ENCODE measurements at places on chromosomes 2 and 18.

DNA sequence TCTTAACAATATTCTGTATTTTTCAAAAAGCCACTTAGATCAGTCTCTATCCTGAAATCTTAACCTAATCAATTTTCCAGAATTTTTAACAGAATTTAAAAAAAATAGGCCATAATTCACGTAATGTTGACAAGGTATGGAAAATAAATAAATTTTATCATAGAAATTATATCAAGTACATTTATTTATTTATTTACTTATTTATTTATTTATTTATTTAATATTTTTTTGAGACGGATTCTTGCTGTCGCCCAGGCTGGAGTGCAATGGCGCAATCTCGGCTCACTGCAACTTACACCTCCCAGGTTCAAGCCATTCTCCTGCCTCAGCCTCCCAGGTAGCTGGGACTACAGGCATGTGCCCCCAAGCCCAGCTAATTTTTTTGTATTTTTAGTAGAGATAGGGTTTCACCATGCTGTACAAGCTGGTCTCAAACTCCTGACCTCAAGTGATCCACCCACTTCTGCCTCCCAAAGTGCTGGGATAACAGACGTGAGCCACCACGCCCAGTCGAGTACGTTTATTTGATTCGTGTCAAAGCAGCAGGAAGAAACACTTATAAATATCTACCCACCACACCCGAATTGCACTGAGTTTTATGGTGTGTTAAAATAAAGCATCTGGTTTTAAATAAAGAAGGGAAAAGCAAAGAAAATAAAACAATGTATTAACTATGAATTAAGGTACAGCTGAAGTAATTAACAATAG lies 60.1 kb downstream of the DSC3 start:
- DNase-seq = no peak

DNA sequence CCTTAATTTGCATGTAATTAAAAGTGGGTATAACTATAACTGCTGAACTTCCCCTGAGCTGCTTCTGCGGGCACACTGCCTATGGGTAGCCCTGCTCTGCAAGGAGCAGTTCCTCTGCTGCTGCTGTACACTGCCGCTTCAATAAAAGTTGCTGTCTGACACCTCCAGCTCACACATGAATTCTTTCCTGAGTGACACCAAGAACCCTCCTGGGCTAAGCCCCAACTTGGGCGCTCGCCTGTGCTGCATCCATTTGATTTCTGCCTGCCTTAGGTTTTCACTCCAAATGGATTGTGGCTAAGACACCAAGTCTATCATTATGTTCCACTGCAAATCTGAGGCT lies 215.7 kb downstream of the ANAPC1 start:
- no peak for DNase-seq

GRCh38 chr2:148218326-148219075 lies 197.6 kb downstream of the MBD5 start:
- no peak for DNase-seq

DNA sequence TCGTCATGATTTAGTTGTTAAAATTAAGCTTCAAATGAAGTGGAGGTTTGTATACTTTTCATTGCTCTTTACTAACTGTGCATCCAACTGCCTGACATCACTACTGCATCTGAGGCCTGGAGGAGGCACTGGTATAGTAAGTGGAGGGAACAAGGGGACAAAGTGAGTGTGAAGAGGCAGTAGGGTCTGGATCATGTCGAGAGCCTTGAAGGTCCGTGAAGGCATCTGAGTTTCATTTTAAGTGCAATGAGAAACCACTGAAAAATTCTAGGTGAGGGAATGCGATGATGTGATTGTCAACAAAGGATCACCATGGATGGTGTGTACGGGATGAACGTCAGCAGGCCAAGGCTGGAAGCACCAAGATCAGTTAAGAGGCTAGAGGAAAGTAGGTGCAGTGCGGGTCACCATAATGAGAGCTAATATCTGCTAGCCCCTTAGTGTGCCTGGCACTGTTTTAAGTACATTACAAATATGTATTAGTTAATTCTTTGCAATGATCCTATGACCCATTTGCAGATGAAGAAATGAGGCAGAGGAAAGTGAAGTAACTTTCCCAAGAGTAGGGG lies 96.1 kb downstream of the CABYR start:
- DNase-seq = no peak

DNA sequence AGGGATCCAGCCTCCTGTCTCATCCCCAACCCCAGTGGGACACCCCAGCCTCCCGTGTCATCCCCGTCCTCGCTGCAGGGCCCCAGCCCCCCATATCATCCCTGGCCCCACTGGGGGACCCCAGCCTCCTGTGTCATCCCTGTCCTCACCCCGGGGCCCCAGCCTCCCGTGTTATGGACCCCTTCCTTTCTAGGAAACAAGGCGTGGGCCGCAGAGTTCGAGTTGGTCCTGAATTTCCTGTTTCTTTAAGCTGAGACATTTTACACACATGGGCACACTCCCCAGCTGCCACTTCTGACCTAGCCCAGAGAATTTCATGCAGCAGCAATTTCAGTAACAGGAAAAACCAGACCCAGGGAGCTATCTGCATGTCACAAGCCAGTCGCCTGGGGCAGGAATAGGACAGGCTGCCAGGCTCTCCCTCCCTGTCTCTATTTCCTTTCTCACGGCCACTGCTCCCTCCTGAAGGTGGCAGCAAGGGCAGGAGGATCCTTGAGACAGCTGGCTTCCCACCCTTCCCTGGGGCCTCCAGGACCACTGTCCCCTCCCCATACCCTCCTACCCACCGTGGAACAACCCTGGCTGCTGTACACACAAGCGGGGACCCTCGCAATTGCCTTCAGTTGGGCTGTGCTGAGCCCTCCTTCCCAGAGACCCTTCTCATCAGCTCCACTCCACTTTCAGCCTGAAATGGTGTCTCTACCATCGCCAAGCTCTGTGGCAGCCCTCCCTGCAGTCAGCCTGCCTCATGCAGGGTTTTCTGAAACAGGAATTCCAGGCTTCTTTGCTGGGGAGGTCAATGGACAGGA lies 141.9 kb upstream of the ID2 start:
- DNase-seq = no peak

GRCh38 chr18:26471027-26471426 lies 77.3 kb downstream of the KCTD1 start:
- DNase-seq = no peak

DNA sequence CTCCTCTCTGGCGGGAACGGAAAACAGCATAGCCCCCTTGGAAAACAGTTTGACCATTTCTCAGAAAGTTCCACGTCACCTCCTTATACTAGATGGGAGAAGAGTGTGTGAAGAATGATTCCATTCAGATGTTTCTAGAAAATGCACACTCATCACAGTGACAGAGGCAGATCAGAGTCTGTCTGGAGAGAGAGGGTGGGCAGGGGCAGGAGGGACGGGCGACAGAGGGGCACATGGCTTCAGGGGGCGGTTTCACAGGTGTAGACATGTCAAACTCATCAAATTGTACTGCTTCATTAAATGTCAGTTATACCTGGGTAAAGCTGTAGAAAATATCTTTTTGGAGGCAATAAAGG lies 88.8 kb upstream of the TAF1B start:
- DNase-seq = no peak

DNA sequence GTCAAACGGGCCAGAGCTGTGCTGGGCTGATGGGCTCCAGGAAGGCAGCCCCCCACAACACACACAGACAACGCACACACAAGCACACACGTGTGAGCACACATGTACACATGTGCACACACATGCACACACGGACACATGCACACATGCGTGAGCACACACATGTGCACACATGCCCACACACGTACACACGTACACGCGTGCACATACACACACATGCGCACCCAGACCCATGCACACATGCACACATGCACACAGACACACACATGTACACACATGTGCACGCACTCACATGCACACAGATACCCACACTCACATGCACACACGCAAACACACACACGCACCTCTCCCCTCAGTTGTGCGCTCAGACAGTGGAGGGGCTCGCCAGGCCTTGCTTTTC lies 31.2 kb upstream of the HPCAL1 start:
- no peak for DNase-seq

DNA sequence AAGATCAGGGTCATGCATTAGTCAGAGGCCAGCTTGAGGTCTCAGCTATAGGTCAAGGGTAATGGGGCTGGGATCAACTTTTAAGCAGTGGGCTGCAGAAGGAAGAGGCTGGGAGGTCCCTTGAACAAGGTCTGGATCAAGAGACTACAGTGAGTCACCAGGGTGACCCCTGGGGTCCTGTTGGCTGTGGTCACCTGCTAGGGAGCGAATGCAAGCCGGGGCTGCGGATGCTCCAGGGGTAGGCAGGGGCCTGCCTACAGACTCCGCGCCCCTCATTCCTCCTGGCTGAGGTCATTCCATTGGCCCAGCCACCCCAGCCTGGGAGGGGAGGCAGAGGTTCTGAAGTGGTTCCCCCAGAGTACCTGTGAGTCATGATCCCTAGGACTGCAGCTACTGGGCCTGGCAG lies 110.4 kb downstream of the CYP26B1 start:
- no peak for DNase-seq

GRCh38 chr18:12428923-12429322 lies 21.2 kb downstream of the PRELID3A start:
- DNase-seq = no peak

- DNase-seq = no peak
Measured at GRCh38 chr2:226115102-226115831, 684.4 kb downstream of the IRS1 start.

GRCh38 chr2:192307530-192307929 lies 112.8 kb upstream of the TMEFF2 start:
- DNase-seq = no peak

- no peak for DNase-seq
Measured at GRCh38 chr2:53558867-53559266, 208.7 kb upstream of the CHAC2 start.

GRCh38 chr2:55056024-55056521 lies 5.8 kb upstream of the RTN4 start:
- no peak for DNase-seq

DNA sequence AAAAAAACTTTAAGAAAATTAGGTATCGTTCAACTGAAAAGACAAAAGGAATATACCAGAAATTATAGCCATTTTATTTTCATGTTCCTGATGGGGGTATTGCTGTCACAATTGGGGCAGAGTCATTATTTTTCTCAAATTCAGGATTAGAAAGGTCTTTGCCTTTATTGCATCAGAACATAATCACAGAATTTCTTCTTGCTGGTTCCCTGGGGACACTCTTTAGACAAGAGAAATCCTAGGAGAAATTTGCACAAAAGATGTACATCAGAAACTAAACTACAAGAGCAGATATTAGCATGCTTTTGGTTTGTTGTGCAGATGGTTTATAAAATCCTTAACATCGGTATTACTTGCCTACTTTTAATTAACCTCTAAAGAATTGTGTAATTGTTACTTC lies 103.2 kb downstream of the NCOA1 start:
- no peak for DNase-seq

DNA sequence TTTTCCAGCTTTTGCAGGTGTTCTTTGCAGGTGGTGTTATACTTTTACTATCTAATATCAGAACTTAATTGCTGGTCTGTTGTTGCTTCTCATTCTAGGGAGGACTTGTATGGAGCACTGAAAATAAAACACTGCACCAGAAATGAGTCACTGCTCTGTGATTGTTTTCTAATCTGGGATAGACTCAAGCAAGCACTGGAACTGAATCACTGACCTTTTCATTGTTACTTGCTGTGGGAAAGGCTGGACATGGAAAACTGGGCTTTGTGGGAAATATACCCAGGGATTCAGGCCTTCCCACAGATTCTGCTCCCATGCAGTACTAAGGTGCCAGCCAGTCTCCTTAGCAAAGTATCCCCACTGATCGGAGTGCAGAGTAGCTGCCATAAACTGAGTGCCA lies 470.0 kb upstream of the GCFC2 start:
- no peak for DNase-seq

DNA sequence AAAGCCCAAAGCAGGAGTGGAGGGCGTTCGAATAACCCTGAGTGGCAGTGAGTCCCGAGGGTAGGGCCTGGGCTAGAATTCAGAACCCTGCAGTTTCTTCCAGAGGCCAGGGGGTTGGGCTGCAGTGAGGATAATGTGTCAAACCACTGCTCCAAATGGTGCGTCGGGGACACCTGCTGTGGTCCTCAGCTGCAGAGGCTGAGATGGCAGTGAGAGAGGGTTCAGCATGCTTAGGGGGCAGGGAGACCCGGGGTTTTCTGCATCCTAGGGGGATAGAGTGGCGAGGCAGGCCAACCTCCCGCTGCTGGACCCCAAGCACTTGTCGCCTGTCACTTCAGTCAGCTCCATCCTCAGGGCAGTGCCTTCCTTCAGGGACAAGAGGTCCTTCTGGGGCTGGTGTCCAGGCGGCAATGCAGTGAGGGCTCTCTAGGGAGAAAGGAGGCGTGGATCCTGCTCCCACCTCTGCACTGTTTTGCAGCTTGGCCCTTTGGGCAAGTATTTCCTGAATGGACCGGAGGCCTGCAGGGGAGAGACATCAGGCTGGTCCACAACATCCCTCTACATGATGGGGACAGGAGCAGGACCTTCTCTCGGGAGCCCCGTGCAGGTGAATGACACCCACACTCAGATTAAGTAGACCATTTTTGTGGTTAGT lies 8.4 kb upstream of the NTSR2 start:
- DNase-seq = no peak

DNA sequence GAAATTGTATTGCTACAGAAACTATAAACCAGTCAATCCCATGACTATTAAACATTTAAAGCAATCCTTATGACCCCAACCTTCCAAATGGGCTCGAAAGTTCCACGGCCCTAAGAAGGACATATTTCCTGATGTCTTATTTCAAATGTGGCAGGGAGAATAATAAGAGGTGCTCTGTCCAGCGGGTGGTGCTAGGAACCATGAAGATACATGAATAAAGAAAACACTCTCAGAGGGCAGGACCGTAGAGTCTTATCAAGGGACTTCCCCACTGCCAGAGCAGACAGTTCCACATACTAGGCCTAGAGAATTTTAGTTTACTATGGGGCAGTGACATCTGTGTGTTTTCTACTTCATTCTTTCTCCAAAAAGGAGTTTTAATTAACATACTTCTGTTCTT lies 187.1 kb upstream of the PIK3C3 start:
- DNase-seq = no peak

- no peak for DNase-seq
Measured at GRCh38 chr18:48061781-48062570, 131.5 kb upstream of the SMAD2 start.

DNA sequence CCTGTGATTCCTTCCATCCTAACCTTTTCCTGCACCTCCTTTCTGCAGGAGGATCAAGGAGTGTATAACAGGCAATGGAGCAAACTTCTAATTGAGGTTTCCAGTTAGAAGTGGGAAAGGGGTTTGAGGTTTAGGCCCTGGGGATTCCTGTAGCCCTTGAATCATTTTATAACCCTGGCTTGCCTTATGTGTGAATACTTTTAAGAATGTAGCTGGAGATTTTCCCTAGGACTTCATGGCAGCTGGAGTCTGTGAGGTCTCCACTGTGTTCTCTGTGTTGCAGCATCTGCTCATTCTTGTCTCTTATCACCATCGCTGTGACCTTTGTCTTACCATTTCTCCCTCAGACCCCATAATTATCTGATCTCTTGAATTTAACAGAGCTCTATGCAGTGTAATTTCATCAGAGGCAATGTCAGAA lies 370.2 kb upstream of the SLC14A2 start:
- DNase-seq = no peak
